ENCODE measurements at places on chromosomes 2 and 18.

- no peak for DNase-seq
These were observed 156.3 kb downstream of the DOCK10 start for GRCh38 chr2:224885836-224886547.

GRCh38 chr2:219381448-219381847 is 6.3 kb downstream of the DNPEP start:
- DNase-seq = no peak

DNA sequence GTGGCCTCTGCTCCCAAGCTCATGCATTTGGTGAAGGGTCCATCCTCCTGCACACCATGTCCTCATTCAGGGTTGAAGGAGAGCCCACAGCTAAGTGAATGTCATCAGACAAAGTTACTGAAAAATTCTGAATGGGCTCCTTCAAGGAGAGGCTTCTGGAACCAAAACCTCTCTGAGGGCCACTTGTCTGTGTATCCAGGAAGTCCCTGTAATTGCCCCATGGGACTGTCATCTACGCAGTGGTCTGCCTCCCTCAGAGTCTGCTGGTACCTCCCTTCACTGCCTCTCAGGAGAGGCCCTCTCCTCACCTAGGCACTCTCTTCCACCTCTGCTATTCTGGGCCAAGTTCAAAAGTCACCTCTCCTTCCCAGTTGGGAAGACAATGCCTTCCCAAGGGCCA is 68.0 kb downstream of the SLC4A5 start:
- no peak for DNase-seq

GRCh38 chr2:121818546-121818945 is 63.1 kb downstream of the TSN start:
- DNase-seq = no peak

GRCh38 chr2:46653539-46653938 is 174.2 kb downstream of the TMEM247 start:
- no peak for DNase-seq

DNA sequence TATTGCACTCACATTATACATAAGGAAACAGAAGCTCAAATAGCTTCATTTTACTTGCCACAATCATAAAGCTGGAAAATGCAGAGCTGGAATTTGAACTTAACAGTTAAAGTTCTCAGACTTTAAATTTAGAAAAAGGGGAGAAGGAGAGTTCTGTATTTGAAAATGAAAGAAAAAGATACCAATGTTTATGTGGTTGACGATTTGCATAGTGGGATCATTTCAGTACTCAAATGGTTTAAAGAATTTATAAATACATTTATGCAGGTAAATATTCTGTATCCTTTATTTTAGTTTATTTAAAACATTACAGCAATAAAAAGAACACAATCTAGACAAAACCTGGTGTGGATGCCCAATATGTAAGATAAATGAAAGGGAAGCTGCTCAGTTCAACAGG is 25.5 kb upstream of the STAT4 start:
- DNase-seq = no peak

GRCh38 chr2:9808334-9809063 is 34.8 kb upstream of the TAF1B start:
- DNase-seq = no peak

- no peak for DNase-seq
These were observed 36.6 kb upstream of the AAK1 start for GRCh38 chr2:69680001-69680675.

DNA sequence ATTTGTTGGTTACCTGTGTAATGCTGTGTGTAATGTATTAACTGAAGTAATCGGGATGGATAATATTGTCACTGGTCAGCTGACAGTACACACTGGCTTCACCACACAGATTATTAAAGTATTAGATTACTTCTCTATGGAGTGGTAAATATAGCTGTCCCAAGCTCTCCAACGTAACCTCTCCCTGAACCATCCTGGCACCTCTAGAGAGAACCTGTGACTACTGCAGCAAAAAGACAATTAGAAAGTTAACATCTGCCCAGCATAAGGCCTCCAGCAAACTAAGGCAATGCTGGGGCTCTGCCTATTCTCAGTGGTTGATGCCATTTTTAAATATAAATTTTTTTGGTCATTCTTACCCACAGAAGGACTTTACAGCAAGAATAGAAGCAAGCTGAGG is 351.3 kb downstream of the GPD2 start:
- DNase-seq = no peak

DNA sequence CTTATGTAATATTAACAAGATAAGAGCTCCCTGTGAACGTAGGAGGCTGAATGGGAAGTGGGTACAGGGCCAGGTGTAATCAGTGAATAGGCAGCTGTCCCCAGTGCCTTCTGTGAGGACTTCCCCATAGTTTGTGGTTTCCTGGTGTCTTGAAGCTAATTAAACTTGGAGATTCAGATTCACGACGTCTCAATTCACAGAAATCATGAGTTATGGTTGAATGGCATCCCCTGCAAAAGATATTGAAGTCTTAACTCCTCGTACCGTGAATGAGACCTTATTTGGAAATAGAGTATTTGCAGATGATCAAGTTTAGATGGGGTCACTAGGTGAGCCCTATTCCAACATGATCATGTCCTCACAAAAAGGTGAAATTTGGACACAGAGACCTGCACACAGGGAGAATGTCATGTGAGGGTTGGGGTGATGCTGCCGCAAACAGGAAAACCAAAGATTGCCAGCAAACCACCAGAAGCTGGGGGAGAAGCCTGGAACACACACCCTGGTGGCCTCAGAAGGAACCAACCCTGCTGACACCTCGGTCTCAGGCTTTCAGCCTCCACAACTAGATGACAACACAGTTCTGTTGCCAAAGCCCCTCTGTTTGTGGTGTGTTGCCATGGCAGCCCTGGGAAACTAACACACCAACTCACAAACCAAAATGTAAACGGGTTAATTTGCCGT is 13.2 kb downstream of the ARL4C start:
- peak; percentile 51 for DNase-seq

DNA sequence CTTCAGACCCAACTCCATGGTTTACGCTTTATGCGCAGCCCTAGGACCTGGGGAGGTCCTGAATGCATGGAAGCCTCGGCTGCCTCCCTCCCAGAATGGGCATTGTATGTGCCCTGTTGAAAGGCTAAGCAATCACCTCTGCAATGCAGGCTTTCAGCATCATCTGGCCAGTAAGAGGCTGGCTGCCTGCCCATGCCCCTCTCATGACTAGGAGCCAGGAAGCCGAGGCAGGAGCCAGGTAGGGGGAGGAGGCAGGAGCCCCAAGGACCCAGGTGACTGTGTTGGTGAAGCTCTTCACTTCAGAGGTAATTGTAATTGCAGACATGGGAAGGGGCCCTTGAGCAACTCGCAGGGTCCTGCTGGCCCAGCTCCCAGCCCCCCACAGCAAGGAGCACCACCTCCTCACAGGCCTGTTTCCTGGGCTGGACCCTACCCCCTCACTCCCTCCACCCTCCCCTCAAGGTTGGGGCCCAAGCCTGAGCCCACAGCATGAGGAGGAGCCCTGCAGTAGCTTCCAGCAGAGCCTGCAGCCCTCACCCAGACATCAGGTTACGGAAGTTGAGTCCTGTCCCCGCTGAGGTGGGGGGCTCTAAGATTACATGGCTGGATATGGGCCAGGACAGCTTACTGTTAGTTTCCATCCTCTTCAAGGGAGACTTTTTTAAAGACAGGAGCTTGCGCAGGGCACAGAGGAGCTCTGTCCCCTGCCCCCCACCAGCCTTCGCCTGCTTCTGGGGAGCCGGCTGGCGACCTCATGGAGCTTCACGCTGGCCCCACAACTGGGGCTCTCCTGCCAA is 21.9 kb downstream of the CRACDL start:
- no peak for DNase-seq

GRCh38 chr2:202249521-202250253 is 11.3 kb upstream of the SUMO1 start:
- DNase-seq = peak; percentile 94

DNA sequence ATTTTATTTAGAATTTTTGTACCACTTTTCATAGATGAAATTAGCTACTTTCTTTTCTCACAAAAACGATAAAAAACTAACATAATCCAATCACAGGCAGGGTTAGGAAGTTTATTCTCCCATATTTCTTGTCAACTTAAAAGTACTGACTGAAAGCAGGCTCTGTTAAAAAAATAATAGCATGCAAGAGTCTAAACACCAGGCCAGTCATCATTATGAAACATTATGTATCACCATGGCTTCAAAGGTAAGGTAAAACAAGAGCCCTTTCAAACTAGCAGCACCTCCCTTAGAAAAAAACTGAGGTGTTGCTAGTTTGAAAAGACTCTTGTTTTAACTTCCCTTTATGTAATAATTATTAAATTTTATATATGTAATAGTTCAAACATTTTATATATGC is 848.0 kb downstream of the RNF144A start:
- DNase-seq = no peak

GRCh38 chr2:68280348-68280747 is 28.0 kb upstream of the PPP3R1 start:
- DNase-seq = no peak

DNA sequence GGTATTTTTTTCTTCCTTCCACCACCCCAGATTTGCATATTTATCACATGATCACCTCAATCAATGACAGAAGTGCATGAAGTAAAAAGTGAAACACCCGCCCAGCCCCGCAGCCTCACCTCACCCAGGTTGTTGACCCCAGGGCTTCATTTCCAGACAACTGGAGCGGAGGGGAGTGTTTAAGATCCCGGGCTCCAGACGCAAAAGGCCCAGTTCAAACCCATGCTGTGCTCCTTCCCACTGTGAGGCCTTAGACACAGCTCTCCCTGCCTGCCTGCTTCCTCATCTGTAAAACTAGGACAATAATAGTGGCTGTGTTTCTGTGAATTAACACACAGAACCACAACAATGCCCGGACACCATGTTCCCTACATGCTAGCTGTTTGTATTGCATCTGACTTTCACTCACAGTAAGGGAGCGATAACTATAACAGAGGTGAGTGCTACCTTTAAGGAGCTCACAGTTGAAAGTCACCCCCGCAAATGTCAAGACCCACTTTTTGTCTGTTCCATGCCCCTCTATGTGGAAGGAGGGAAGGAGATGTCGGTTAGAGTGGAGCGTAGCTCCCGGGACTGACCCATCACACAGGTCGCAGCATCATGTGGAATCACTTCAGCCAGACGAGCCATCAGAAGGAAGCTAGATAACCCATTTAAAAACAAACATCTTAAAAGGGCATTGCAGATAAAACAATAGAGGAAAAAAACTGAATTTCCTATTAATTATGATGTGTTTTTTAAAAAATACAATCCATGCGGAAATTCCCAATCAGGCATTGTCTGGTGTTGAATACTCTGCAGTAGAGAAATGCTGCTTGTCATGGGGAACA is 77.5 kb upstream of the DAPL1 start:
- DNase-seq = no peak

DNA sequence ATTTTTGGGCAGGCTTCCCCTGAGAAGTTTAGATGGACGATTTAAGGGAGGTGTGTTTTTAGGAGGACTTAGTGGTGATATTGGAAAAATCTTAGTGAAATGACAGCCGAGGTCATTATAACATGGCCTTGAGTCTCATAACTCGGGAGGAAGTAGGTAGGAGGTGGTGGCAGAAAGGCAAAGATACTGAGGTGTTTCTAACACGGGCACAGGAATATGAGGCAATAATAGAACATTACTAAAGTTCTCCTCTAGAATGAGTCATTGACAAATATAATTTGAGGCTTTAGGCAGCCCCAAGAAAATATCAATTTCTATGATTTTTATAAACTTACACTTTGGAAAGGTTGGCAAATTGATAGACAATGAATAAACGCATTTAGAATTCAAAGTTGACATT is 146.1 kb upstream of the ZEB2 start:
- no peak for DNase-seq

GRCh38 chr2:29744976-29745375 is 176.4 kb downstream of the ALK start:
- DNase-seq = no peak

DNA sequence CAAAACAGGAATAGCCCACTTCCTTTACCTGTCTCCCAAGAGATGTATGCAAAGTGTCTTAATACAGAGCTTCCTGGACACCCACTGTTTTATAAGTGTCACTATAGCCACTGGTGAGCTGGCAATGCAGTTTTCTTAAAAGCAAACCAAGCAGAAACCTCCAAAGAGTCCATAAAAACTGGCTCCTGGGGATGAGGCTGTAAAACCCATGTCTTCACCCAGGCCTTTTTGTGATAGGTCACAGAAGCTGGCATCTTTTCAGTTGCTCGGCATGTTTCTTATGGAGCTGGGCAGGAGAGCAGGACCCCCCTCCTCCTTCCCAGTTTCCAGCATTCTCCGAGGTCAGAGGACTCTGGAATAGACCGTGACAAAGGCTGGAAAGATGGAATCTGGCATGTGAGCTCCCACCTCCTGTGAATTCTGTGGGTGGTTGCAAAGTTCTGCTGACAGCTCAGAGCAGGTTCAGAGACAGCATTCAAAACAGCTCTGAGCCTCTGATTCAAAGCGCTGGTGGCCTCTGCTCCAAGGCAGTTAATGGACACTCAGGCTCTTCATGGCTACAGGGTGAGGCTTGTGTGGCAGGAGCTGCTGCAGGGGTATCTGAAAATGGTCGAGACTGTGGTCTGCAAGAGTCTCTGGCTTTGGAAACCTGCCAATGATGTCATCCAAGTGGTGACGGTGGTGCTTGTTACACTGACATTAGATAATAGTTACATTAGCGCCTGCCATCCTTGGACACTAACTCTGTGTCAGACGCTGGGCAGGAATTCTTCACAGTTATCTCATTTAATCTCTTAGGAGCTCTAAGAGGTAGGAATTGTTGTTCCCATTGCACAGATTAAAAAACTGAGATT is 283.4 kb downstream of the CLIP4 start:
- DNase-seq = no peak

GRCh38 chr2:25506226-25506625 is 164.5 kb upstream of the DNMT3A start:
- no peak for DNase-seq

DNA sequence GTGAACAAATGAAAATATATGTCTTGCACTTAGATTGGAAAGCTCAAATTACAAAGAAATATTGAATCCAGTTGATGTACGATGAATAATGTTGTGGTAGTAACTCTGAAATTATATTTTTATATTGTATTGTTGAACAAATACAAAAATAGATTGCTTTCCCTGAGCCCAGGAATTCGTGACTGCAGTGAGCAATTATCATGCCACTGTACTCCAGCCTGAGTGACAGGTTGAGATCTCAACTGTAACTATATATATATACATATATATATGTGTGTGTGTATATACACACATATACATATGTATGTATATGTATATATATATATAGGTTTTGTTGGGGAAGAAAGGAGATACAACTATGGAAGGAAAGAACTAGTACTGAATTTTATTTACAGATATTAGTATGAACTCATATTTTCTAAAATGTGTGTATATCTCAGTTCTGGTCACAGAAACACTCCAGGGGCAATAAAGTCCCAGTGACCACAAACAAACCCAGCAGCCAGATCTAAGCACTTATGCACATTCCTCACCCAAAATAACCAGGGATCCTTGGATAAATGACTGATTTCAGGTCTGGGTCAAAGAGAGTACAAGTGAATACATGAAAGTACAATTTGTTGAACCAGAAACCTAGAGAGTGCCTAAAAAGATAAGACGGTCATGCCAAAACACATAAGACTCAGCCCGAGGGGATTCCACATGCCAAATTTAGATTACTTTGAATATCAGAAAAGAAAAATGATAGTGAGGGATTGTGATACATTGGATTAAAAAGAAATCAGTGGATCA is 146.3 kb downstream of the TMX3 start:
- DNase-seq = no peak

All from GM23338 (cell line).